ENCODE measurements at places on chromosomes 11 and 22. TPM values are rescaled to one million over a fixed set of nuclear protein-coding genes. Genes with fewer than 3 reads are reported as not detected.

The FBLN1 gene
- 286 TPM for total RNA-seq

The PCSK7 gene
- total RNA-seq: 99.6 TPM

The SLC17A6 gene
- total RNA-seq: not detected

The SAA2 gene
- total RNA-seq: 6.7 TPM

The OR8U1 gene
- total RNA-seq: not detected

The SOX10 gene
- 1.0 TPM for total RNA-seq

The MMP13 gene
- not detected for total RNA-seq

The NTM gene
- total RNA-seq: 9.9 TPM

The GAL3ST1 gene
- 0.73 TPM for total RNA-seq

The TMX2 gene
- 108 TPM for total RNA-seq

The YDJC gene
- 27.2 TPM for total RNA-seq

The C22orf31 gene
- not detected for total RNA-seq

The SCUBE1 gene
- 19.0 TPM for total RNA-seq

The ACRV1 gene
- not detected for total RNA-seq

The CCDC87 gene
- total RNA-seq: 0.55 TPM

The RFPL3 gene
- not detected for total RNA-seq

The NXPE1 gene
- not detected for total RNA-seq

The POU2AF3 gene
- total RNA-seq: 15.9 TPM

The ZNF74 gene
- total RNA-seq: 9.0 TPM

The VSIG10L2 gene
- total RNA-seq: 0.75 TPM

The DDTL gene
- total RNA-seq: 6.6 TPM

The HTR3A gene
- not detected for total RNA-seq

The CCDC117 gene
- 12.2 TPM for total RNA-seq

The MUC5AC gene
- not detected for total RNA-seq

The NLRP6 gene
- 0.36 TPM for total RNA-seq

The TOMM22 gene
- 76.8 TPM for total RNA-seq

The ENDOD1 gene
- total RNA-seq: 36.7 TPM

The RBM4B gene
- 20.1 TPM for total RNA-seq

The SLC37A2 gene
- 46.5 TPM for total RNA-seq

The XKR3 gene
- not detected for total RNA-seq

The UEVLD gene
- 30.9 TPM for total RNA-seq

The RBMXL2 gene
- total RNA-seq: not detected

The PIWIL4 gene
- 3.7 TPM for total RNA-seq

The SSTR3 gene
- not detected for total RNA-seq

The KREMEN1 gene
- 16.5 TPM for total RNA-seq

The ARFGAP2 gene
- total RNA-seq: 105 TPM

The CRYBA4 gene
- total RNA-seq: 1.1 TPM

The AQP11 gene
- total RNA-seq: 0.34 TPM

The GPR83 gene
- total RNA-seq: not detected

The FIBIN gene
- total RNA-seq: 6.1 TPM

The MOGAT2 gene
- total RNA-seq: 8.2 TPM

The NCR3LG1 gene
- 3.4 TPM for total RNA-seq

The HBG2 gene
- total RNA-seq: not detected

The CASP1 gene
- 39.6 TPM for total RNA-seq

The NUDT22 gene
- 82.7 TPM for total RNA-seq

The P2RX3 gene
- total RNA-seq: 0.99 TPM

The KCNJ11 gene
- total RNA-seq: 0.70 TPM

The TMEM191B gene
- total RNA-seq: 1.5 TPM

The ZC3H12C gene
- total RNA-seq: 19.1 TPM

The MYOD1 gene
- not detected for total RNA-seq

The CACNA1I gene
- total RNA-seq: 0.75 TPM

The TUG1 gene
- 119 TPM for total RNA-seq

The IGLL5 gene
- 34.5 TPM for total RNA-seq

The VPREB1 gene
- total RNA-seq: not detected

The RASGRP2 gene
- 23.3 TPM for total RNA-seq

The PKNOX2 gene
- total RNA-seq: 7.3 TPM

The CHRNA10 gene
- 2.4 TPM for total RNA-seq
